ENCODE measurements at places on chromosomes 3 and 15.
A peak's percentile ranks its signal among the peaks of the same experiment; 100 is the strongest.

- peak; percentile 10 for DNase-seq
These were observed 13.1 kb upstream of the SCN5A start for GRCh38 chr3:38662544-38662943.

DNA sequence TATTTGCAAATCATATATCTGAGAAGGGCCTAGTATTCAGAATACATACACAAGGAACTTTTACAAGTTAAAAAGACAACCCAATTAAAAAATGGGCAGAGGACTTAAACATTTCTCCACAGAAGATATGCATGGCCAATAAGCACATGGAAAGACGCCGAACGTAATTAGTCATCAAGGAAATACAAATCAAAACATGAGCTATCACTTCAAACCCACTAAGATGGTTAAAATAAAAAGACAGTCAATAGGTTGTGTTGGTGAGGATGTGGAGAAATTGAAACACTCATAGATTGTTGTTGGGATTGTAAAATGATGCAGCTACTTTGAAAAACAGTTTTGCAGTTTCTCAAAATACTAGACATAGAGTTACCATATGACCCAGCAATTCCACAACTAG is 61.2 kb upstream of the NEO1 start:
- no peak for DNase-seq

DNA sequence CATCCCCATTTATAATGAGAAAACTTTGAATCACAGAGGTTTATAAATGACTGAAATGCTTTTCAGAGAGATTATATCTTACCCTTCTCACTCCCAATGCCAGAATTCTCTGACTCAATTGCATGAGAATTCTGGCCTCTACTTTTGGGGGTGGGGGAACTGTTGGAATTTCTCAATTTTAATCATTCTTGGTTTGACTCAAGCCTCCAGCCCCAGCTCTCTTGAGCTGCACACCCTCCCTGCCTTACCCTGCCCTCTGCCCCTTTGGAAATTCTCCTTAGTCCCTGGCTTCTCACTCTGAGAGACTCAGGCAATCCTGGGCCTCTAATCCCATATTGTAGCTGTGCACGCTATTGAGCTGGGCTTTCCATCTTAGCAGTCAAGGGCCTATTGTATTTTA is 44.2 kb downstream of the ZNF589 start:
- no peak for DNase-seq

- no peak for DNase-seq
These were observed 80.1 kb downstream of the EBLN2 start for GRCh38 chr3:73141525-73141924.
